T-cell (primary cell): ENCODE measurements at places on chromosomes 11 and 22. TPM values are rescaled to one million over a fixed set of nuclear protein-coding genes. Genes with fewer than 3 reads are reported as not detected.

- no peak for DNase-seq
- H3K36me3 ChIP-seq: no peaks in the 10 kb centered on the region
- H3K4me3 ChIP-seq: no peak overlapping the region
Observed at GRCh38 chr11:34787895-34788294, 128.3 kb downstream of the APIP start.

PARVG gene
- total RNA-seq: 159 TPM

DNA sequence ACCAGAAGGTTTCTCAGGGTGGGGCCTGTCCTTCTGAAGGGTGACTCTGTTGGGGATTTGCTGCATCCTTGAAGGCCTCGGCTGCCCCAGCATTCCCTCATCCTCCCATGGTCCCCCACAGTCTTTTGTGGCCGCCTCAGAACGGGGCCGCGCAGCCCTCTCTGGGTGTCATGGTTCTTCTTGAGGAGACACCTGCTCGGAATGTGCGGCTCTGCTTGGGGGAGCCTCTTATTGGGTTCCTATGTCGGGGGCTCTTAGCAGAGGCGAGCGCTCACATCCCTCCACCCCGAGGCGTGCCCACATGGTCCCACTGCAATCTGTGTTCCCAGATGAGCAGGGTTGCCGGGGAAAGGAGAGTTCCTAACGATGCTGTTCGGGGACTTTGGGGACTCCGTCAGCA, 1008.4 kb downstream of the BRD1 start:
- no peaks in the 10 kb centered on the region for H3K4me1 ChIP-seq
- peaks cover 32% of the 10 kb centered on the region for H3K27me3 ChIP-seq

GRCh38 chr11:43504316-43504950, 145.7 kb downstream of the TTC17 start:
- no peak overlapping the region for H3K27ac ChIP-seq
- no peaks in the 10 kb centered on the region for H3K36me3 ChIP-seq
- H3K4me1 ChIP-seq: no peaks in the 10 kb centered on the region

- H3K27me3 ChIP-seq: no peaks in the 10 kb centered on the region
- peak overlapping the region; percentile 2 for H3K27ac ChIP-seq
- peak; percentile 44 for DNase-seq
- peaks cover 2% of the 10 kb centered on the region for H3K36me3 ChIP-seq
- H3K4me1 ChIP-seq: peaks cover 41% of the 10 kb centered on the region
Observed at GRCh38 chr11:47152953-47153950, 23.4 kb downstream of the ARFGAP2 start.

EHD1 gene
- total RNA-seq: 286 TPM

DNA sequence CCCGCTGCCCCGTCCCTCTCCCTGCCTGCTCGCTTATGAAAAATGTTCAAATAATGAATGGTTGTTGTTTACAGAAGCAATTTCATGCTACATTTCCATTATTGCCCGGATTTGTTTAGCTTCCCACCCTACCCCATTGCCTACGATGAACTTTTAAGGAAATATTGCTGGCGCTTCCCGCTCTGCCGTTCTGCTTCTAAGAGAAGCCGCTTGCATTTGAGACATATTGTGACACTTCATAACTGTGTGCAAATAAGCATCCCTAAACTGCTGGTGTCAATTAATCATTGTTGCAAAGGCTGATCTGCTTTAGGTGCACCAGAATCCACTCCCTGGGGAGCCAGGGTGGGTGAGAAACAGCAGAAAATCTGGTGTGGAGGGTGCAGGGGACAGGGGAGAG, 52.3 kb upstream of the LMO1 start:
- no peaks in the 10 kb centered on the region for H3K4me1 ChIP-seq
- no peak overlapping the region for H3K27ac ChIP-seq
- H3K27me3 ChIP-seq: no peaks in the 10 kb centered on the region

CARD16 gene
- total RNA-seq: 48.3 TPM

DNA sequence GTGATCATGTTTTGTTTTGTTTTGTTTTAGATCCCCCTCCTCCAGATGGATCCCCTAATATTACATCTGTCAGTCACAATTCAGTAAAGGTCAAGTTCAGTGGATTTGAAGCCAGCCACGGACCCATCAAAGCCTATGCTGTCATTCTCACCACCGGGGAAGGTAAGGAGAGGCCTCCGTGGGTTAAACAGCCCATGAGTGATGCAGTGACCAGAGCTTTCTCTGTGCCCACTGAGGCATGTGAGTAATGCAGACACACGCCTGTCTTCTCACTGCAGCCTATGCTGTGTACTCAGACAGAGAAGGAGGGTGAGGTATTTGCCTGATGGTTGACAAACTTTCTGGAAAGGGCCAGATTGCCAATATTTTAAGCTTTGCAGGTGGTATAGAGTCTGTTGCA, 73.7 kb upstream of the OR4B1 start:
- no peaks in the 10 kb centered on the region for H3K4me1 ChIP-seq
- no peak overlapping the region for H3K27ac ChIP-seq
- H3K27me3 ChIP-seq: no peaks in the 10 kb centered on the region
- no peak overlapping the region for H3K4me3 ChIP-seq
- no peak for DNase-seq
- peaks cover 19% of the 10 kb centered on the region for H3K36me3 ChIP-seq

DNA sequence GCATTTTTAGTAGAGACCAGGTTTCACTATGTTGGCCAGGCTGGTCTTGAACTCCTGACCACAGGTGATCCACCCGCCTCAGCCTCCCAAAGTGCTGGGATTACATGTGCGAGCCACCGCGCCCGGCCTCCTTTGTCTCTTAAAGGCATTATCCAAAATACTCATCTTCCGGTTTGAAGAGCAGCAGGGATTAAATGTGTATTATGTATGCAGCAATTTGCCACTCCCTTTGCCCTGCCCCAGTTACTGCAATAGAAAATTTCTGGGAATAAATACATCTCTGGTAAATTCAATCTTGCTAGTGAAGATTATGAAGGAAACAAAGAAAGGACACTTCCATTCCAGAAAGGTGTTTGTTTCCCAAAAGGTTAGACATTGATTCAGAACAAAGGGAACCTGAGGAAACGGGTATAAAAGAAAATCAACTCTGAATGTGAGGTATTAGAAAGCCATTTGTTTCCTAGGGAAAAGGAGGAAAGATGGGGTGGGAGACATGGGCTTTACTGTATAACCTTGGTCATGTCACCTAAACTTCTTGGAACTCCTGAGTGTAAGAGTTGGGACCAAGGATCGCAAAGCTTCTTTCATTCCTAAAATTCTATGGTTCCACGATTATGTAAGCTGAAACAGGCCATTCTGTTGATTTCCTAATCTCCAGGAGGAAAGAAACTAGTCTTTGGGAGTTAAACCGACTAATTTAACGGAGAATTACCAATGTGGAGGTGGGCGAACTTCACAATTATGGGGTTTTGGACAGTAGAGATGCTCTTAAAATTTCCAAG, 959 bp upstream of the HIPK3 start:
- H3K4me1 ChIP-seq: peaks cover 9% of the 10 kb centered on the region
- no peaks in the 10 kb centered on the region for H3K27me3 ChIP-seq
- peak overlapping the region; percentile 81 for H3K27ac ChIP-seq
- no peaks in the 10 kb centered on the region for H3K36me3 ChIP-seq
- DNase-seq: no peak
- H3K4me3 ChIP-seq: peak overlapping the region; percentile 86

OR52H1 gene
- total RNA-seq: 0.25 TPM

DNA sequence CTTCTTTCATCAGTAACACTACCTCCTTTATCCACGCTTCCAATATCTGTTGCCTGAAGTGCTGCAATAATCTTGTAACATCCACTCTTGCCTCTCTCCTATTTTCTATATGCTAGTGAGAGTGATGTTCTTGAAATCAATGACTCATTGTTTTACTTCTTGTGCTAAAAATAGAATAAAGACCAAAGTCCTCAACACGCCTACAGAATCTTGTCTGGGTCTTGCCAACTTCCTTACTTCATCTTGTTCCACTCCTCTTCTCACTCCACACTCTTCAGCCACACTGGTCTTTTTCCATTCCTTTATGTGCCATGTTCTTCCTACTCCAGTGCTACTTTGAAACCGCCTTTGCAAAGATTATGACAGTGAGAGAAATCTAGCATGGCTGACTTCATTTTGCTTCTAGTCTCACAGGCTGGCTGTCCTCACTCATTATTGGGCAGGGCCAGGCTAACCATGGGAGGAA, 136.4 kb downstream of the CCDC81 start:
- H3K4me1 ChIP-seq: peaks cover 3% of the 10 kb centered on the region
- H3K36me3 ChIP-seq: no peaks in the 10 kb centered on the region
- H3K27me3 ChIP-seq: peaks cover 3% of the 10 kb centered on the region
- no peak for DNase-seq
- H3K4me3 ChIP-seq: no peak overlapping the region

RNF214 gene
- 29.2 TPM for total RNA-seq

DNA sequence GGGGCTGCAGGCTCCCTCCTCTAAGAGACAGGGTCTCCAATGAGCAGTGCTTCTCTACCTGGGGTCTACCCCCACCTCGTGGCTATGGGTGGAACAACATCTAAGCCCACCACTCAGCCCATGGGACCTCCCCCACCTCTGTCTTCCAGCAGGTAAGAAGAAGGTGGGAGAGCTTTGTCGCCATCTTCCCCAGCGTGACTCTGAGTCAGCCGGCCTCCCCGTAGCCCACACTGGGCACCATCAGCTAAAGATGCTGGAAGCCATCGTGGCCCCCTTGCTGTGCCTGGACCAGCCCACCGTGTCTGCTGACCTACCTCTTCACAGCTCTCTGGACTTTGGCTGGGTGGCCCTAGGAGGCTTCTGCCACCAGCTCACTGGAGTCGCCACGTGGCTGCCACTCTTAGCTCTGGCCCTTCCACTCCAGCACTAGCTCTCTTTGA, 944 bp downstream of the C11orf86 start:
- H3K27ac ChIP-seq: no peak overlapping the region
- no peak for DNase-seq
- H3K4me3 ChIP-seq: no peak overlapping the region
- peaks cover 31% of the 10 kb centered on the region for H3K27me3 ChIP-seq
- H3K4me1 ChIP-seq: no peaks in the 10 kb centered on the region

GRCh38 chr22:49627217-49628181, 200.2 kb downstream of the BRD1 start:
- no peak overlapping the region for H3K4me3 ChIP-seq
- H3K27me3 ChIP-seq: no peaks in the 10 kb centered on the region
- DNase-seq: no peak

- no peak overlapping the region for H3K4me3 ChIP-seq
- peaks cover 3% of the 10 kb centered on the region for H3K4me1 ChIP-seq
Observed at GRCh38 chr11:87033561-87033960, 4.2 kb upstream of the TMEM135 start.

DNA sequence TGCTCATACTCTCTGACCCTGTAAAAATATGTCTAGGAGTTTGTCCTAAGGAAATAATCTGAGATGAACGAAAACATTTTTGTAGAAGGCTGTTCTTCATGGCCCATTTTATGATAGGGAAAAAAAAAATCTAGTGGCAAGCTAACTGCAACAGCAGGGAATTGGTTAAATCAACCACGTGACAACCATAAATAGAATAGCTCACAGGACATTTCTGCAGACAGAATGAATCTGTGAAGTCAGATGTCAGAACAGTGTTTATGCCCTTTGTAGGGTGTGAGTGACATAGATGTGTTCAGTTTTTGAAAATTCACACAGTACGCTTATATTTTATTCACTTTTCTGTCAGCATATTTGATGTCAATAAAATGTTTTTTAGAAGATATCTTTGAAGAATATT, 16.1 kb downstream of the ARHGAP1 start:
- H3K4me1 ChIP-seq: no peaks in the 10 kb centered on the region
- no peak overlapping the region for H3K4me3 ChIP-seq
- no peak overlapping the region for H3K27ac ChIP-seq
- H3K36me3 ChIP-seq: peaks cover 29% of the 10 kb centered on the region

DNA sequence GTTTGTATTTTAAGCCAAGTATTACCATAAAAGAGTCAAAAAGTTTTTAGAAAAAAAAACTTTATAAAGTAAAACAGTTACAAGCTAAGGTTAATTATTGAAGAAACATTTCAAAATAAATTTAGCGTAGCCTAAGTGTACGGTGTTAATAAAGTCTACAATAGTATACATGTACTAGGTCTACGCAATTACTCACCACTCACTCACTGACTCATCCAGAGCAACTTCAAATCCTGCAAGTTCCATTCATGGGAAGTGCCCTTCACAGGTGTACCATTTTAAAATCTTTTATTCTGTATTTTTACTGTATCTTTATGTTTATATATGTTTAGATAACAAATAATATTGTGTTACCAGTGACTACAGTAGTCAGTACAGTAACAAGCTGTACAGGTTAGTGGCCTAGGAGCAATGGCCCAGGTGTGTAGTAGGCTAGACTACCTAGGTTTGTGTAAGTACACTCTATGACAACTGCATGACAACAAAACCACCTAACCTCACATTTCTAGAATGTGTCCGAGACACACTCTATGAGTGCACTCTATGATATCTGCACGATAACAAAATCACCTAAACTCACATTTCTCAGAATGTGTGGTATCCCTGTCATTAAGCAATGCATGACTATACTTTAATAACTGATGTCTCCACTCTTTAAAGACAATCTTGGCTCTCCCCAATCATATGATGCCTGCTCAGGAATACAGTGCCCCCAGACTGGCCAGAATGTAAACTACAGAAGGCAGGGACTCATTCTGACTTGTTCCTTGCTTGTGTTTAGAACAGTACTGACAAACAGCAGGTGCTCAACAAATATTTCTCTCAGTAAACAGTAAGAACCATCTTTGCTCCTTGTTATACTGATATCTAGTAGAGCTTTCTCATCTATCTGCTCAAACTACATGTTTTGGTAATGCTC, 21.2 kb downstream of the KMT5B start:
- no peak overlapping the region for H3K4me3 ChIP-seq
- DNase-seq: no peak
- H3K27me3 ChIP-seq: no peaks in the 10 kb centered on the region
- H3K36me3 ChIP-seq: peaks cover 4% of the 10 kb centered on the region
- no peak overlapping the region for H3K27ac ChIP-seq

CDC42EP2 gene
- total RNA-seq: 2.4 TPM

KRTAP5-2 gene
- not detected for total RNA-seq

FAM168A gene
- total RNA-seq: 27.0 TPM

TSPAN18 gene
- 18.4 TPM for total RNA-seq

DNA sequence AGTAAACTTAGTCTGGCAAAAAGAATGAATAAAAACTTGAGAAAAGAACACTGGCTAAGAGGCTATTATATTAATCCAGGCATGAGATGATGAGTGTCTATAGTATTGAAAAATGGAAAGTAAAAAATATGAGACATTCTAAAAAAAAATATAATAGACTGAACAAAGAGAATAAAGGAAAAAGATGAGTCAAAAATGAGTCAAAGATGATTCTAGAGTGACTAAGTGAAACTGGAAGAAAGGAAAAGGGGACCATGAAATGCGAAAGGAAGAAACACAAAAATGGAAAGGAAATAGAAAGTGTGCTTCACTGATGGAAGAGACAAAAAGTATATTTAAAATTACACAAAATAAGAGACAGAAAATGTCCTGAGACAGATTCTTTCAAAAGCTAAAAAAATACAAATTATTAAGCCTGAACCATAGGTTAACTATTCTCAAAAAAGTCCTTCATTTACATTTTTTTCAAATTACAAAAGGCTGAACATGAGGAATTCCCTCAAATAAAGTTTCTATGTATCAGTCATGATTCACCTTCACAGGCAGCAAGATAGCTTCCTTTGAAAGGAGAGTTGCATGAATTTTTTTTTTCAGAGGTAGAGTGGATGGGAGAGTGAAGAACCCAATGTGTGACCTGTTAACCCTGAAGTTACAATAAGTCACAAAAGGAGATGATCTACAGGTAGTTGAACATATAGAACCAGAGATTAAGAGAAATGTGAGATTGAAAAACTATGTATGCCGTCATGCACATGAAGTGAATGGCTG, 75.2 kb downstream of the EIF3M start:
- H3K36me3 ChIP-seq: no peaks in the 10 kb centered on the region
- H3K4me3 ChIP-seq: no peak overlapping the region
- no peaks in the 10 kb centered on the region for H3K4me1 ChIP-seq
- no peak for DNase-seq
